Heart right ventricle (tissue), 16 donors: ENCODE measurements at places on chromosomes 7 and 10. TPM values are rescaled to one million over a fixed set of nuclear protein-coding genes. Genes with fewer than 3 reads are reported as not detected.

- DNase-seq, result no peak
Measured at GRCh38 chr7:21898265-21898930, 47.3 kb downstream of the CDCA7L start.

GRCh38 chr10:50334273-50334672, 83.0 kb upstream of the ASAH2 start:
- DNase-seq, result no peak

GRCh38 chr7:1800902-1801301, 130.8 kb downstream of the ELFN1 start:
- DNase-seq, result no peak

DNA sequence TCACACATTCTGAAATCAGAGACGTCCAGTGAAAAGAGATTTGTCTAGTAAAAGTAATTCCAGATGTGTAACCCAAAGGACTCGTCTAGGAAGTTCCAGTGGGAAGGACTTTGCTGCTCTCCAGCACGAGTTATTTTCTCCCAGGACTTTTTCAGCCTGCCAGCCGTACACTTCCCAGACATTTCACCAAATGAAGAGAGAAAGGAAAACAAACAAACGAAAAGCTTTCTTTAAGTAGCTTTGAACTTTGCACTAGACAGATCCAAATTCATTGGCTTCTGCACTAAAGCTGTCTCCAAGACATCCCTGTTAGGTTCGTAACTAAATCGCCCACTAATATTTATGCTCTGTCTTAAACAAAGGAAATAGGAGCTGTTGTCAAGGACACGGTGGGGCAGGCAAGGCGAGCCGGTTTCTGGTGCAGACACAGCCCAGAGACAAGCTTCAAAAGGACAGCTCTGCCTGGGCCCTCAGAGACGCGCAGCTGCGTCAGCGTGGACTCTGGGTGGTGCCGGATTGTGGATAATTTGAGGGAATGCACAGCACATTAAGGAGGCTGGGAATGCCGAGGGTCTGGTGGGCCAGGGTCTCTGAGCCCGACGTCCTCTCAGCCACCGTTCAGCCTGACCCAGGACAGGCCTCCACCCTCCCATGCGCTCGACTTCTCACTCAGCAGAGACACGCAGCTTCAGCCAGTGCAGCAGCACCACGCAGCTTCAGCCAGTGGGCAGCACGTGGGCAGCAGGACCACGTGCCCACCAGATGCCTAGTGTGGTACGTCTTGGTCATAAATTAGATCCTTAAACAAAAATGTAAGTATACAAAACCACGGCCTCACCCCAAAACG, 64.1 kb upstream of the INSIG1 start:
- DNase-seq, result no peak

Gene AQP1
- total RNA-seq, result 191 TPM

- DNase-seq, result no peak
Measured at GRCh38 chr7:84674236-84674913, 479.8 kb upstream of the SEMA3A start.
